ENCODE measurements at places on chromosomes 7 and 10.

- DNase-seq: no peak
These were observed 6.6 kb downstream of the GCC1 start for GRCh38 chr7:127578711-127579275.

GRCh38 chr10:125208854-125209565, 48.6 kb upstream of the CTBP2 start:
- DNase-seq: no peak

DNA sequence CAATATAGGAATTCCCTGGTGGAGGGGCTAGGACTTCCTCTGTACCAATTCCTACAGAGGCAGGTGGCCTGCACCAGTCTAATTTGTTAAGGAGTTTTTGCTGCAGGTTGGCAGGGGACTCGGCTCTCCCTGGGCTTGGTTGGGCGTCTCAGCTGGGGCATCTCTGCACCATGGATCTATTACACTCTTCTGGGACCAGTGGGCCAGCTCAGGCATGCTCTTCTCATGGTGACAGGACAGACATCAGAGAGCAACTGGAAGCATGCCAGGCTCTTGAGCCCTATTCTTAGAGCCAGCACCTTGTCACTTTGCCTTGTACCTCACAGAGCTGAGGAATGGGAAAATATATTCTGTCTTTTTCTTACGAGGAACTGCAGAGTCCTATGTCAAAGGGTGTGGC, 74.6 kb downstream of the SH2D4B start:
- DNase-seq: no peak

- no peak for DNase-seq
These were observed 161.6 kb downstream of the BAMBI start for GRCh38 chr10:28838908-28839307.

DNA sequence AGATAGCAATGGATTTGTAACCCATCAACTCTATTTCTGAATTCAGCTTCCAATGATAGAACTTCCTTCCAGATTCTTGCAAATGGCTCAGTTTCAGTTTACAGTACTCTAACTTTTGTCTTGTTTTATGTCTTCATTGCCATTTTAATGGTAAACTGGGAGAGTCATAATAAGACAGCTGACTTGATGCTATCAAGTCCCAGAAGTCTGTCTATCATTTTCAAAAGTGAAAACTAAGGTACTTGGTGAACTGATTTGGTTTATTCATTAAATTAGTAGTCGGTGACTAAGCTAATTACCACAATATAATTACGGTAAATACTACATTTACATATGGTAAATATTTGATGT, 25.0 kb downstream of the RTKN2 start:
- DNase-seq: no peak

DNA sequence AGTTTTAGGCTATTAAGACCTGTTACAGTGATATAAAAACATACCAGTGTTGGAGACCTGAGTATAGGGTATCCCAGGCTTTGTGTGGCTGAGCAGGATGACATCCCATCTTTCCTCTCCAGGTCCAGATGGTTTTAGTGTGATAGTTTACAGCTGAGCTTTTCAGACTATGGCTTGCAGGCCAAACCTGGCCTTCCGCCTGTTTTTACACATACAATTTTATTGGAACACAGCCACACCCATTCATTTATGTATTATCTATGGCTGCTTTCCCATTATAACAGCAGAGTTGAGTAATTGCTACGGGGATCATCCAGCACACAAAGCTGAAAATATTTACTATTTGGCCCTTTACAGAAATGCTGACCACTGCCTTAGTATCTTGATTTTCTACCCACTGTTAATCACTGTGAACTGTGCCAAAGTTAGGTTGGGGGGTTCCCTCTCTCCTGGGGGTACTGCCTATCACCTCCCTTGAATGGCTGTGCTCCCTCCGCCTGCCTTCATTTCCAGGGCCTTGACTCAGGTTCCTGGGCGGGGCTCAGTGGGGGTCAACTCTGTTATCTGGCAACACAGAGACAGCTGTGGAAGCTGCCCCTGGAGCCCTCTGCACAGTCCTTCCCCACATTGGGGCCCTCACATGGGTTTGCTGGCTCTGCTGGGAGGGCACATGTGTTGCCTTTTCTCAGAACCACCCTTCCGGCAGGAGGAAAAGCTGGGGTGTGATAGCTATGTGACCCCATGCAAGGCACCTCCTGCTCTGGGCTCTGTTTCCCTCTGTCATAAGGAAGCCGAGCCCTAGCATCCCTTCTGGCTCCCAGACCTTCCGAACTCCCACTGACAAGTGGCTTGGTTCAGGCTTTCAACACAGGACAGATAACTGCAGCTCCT, 40.3 kb upstream of the SH2D4B start:
- no peak for DNase-seq

DNA sequence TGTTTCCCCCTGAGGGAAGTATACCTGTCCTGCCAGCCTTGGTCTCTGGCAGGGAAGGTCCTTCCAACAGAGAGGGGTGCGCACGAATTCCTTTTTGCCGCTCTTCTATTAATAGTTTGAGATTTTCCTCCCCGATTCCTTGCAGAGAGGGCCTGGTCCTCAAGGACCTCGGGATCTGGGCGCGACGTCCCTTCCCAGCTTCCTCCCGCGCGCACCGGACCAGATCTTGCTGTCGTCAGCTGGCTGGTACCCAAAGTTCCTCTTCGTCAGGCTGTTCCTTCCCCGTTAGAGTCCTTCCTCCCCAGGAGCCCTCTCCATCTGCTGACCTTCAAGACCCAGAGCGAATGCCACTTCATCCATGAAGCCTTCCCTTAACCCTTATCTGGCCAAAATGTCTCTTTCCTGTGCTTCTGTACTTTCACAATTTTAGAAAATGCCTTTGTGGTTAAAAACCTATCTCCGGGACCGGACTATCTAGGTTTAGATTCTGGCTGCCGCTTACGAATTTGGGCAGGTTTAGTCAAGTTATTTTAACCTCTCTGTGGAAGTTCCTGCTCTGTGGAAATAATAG, 851 bp upstream of the GOT1 start:
- no peak for DNase-seq

GRCh38 chr7:76381814-76382213, 23.0 kb upstream of the YWHAG start:
- DNase-seq: no peak

DNA sequence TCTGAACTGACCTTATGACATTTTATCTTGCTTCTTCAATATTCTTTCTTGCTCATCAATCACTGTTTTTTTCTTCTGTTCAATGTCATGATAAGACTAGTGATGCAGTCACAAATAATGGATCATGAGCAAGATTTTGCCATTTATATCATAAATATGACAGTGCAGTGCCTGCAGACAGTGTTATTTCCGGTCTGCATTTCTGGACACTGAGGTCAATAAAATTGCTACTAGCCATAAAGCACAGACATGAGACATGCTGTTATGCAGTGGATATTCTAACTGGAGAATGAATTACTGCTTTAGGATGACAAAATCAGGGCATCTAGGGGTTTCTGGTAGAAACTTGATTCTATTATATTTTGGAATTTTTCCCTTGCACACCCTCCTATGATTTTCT, 1509.7 kb upstream of the LRRTM3 start:
- DNase-seq: no peak

- DNase-seq: peak; percentile 11
These were observed 9.2 kb upstream of the GRB10 start for GRCh38 chr7:50791938-50792341.

DNA sequence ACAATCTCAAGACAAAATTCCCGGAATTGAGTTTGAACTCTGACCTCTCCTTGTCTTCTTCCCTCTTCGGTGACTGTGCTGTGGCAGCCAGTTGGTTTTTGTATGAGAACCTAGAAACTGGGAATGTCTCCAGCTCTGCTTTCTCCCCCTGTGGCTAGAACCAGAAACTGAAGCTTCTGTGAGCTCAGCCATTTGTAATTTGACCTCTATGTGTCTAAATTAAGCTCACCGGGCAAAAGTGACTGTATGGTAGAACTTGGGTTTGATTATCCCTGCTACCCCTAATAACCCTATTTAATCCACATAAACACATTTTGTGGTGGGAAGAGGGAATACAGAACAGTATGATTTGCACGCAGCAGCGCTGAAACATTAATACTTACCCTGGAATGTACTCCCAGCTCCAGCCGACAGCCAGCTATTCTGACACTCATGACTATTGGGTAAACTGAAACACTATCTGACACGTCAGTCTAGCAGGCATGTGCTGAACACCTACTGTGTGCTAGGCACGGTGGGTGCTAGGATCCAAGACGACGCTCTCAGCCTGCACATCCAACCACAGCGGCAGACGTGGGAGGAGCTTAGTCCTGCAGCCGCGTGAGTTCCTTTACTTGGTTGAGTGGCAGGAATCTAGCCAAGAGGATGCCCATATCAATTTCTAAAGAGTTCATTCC, 324.8 kb downstream of the SFMBT2 start:
- no peak for DNase-seq
